Kidney (tissue), 22 donors: ENCODE measurements at places on chromosomes 6 and 20. TPM values are rescaled to one million over a fixed set of nuclear protein-coding genes. Genes with fewer than 3 reads are reported as not detected.

PRKN gene
- 8.6 TPM for polyA plus RNA-seq

SRSF12 gene
- polyA plus RNA-seq = 1.0 TPM

LKAAEAR1 gene
- polyA plus RNA-seq = not detected

TMEM244 gene
- polyA plus RNA-seq = not detected

C20orf141 gene
- not detected for polyA plus RNA-seq

ESR1 gene
- polyA plus RNA-seq = 1.1 TPM

MYBL2 gene
- polyA plus RNA-seq = not detected
